ENCODE measurements at places on chromosomes 12 and 14.

- DNase-seq: no peak
Measured at GRCh38 chr14:27008187-27008586, 410.4 kb upstream of the NOVA1 start.

DNA sequence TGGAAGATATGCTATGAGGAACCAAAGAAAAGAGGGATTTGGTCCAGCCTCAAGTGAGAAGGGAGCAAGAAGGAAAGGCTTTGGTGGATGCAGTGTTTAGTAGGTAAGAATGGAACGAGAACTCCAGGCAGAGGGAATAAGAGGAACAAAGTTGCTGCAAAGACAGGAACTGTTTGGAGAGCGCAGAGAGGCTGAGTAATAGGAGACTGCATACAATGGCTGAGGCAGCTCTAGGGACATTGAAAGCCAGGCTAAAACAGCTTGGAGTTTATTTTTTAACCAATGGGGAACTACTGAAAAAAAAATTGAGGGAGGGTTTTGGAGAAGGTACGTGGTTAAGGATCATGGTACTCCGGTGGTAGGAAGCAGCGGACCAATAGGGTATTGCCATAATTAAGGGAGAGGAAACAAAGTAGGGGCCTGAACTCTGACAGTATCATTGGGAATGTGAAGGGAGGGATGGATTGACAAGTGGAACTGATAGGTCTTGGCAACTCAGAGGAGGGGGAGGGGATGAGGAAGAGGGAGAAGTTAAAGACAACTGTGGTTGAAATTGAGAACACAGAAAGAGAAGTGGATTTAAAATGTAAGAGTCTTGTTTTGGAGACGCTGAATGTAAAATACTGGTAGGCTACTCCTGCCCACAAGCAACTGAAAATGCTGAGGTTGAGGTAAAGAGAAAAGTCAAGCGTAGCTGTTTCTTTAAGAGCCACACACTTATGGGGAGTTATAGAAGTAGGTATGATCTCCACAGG lies 4.8 kb downstream of the ASCL4 start:
- no peak for DNase-seq

DNA sequence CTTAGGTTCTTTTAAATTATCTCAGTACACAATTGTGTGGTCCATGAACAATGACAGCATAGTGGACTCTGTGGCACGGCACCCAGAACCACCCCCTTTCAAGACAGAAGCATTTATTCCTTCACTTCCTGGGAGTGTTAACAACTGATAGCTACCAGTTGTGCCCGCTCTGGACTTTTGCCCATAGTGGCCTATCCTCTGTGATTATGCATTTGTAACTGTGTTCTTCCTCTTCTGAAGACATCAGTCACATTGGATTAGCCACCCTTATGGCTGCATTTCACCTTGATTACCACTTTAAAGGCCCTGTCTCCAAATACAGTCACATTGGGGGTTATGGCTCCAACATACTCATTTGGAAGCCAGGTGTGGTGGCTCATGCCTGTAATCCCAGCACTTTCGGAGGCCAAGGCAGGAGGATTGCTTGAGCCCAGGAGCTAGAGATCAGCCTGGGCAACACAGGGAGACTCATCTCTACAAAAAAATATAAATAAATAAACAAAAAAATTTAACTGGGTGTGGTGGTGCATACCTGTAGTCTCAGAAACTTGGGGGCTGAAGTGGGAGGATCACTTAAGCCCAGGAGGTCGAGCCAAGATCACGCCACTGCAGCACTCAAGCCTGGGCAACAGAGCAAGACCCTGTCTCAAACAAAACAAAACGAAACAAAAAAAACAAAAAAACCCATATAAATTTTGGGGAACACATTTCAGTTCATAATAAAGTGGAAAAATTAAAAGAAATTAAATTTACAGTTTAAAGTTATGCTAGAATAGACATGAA lies 27.6 kb upstream of the PHC1 start:
- no peak for DNase-seq

- DNase-seq: no peak
Measured at GRCh38 chr14:105332350-105332874, 17.9 kb downstream of the PACS2 start.

DNA sequence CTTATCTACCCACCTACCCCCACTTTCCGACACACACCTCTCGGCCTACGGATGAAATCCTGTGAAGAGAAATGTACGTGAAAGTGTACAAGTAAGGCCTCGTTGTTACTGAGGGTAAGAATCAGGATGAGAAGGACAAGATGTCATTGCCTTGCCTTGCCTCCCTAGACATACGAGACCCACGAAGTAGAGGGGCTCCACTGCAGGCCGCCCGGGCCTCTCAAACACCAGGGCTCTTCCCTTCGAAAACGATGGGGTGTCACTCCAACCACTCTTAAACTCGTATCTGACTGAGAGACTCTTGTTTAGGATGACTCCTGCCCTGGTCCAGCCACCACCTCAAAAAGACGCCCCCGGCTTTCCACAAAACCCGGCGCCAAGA lies 498 bp downstream of the RACGAP1 start:
- DNase-seq: no peak

- DNase-seq: no peak
Measured at GRCh38 chr14:69312608-69313007, 52.6 kb downstream of the GALNT16 start.

- no peak for DNase-seq
Measured at GRCh38 chr14:42490536-42490935, 883.9 kb downstream of the LRFN5 start.

DNA sequence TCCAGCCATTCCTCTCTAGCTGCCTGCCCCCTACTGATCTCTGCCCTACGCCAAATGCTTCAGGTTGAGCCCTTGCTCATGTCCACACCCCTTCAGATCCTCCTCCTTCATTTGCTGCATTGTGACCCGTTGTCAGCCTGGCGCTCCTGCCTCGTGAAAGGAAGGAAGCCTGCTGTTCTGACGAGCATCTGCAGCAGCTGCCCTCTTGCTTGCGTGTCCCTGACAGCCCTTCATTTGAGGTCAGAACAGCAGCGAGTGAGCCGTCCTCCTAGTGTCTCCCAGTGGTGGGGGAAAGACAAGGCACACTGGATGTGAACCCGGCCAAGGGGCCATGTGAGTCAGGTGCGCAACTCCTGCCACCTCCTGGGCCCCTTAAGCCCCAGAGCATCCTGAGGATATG lies 3.0 kb upstream of the PIANP start:
- DNase-seq: no peak

DNA sequence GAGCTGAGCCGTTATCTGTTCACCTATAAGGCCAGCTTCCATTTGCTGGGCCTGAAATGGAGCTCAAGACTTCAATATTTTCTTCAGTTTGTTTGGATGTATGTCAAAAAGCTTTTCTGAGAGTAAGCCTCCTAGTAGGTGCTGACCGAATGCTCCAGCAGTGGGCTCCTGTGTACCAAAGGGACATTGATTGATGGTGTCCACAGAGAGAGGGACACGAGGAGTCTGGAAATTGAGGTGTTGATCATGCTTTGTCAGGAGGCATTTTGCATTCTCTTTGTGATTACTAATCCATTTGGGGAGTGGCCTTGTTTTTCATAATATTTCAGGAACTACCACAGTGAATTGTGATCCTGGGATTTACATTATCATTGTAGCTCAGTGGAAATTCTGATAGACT lies 107.7 kb upstream of the SLC38A2 start:
- DNase-seq: no peak

DNA sequence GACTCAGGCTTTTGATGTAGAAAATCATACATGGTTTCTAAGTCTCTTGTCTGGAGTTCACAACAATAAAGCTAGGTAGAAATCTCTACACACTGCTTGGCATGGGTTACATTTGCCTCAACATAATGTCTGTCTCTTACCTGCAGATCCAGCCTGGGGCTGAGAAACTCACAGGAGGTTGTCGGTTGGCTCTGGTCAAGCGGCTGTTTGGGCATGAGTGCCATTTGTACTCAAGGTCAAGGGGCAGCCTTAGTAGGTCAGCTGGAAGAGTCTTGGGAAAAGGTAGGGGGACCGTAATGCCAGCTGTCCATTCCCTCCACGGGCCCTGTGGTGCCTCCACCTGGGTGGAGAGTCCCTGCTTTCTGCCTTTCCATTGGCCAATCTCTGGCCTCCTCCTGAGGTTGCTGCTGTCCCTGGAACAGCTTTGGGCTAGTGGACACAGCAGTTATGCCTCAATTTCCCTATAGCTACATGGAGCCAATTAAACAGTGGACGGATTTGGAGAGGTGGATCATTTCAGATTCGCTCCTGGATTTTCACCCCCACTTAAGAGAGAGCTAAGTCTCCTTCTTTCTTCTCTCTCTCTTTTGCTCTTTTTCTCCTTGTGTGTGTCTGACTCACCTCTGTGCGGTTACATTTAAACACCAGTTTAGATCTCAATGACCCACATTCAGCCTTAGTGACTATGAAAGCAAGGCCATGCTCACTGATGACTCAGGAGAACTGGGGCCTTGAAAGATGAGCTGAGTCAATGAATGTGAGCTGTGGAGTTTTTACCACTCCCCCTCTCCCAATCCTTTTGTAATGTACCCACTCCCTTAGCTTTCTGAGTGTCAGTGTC lies 132.8 kb upstream of the HIF1A start:
- no peak for DNase-seq

All from 8988T (cell line).